ENCODE measurements at places on chromosomes 5 and 9. TPM values are rescaled to one million over a fixed set of nuclear protein-coding genes. Genes with fewer than 3 reads are reported as not detected.

GTF3C4 gene
- 9.5 TPM for total RNA-seq

DNA sequence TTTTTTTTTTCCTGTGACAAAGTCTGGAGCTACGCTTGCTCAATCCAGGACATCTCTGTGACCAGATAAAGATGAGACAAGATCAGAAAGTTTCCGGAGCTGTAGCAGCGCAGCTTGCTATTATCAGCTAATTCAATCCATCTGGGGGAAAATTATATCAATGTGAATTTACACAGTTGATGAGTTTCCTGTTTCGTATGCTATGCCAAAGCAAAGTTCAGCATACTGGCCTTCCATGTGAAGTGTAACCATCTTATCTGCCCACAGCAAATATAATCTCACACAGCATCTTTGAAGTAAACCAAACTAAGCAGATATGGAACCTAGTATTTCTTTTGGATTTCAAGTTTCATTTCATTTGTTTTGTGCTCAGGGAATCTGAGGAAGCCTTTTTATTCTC is 1767.7 kb downstream of the EFNA5 start:
- no peak for DNase-seq

GRCh38 chr5:136809382-136809781 is 444.0 kb upstream of the TRPC7 start:
- DNase-seq: no peak

GRCh38 chr5:3837506-3837905 is 241.9 kb downstream of the IRX1 start:
- DNase-seq: no peak

DNA sequence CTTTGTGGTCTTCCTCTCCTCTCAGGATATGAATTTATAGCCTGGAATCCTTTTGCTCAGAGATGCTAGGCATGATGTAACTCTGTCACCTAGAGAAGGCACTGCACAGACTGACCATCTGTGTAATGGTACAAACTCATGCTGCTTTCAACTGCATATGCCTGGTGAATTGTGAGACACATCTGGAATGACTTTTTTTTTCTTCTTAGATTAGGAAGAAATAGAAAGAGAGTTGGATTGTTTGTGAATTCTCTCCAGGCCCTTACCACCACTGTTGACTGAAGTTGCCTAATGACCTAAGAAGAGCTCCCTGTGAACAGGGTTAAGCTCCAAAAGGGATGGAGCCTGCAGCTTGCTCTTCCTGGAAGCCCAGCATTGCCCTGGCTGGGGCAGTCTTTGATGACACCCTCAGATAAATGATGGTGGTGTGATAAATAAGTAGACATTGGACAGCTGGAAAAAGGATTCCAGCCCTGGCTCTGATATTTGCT is 47.8 kb upstream of the TRIM32 start:
- no peak for DNase-seq

- DNase-seq: no peak
Measured at GRCh38 chr5:147234239-147234824, 494 bp upstream of the STK32A start.

LRRC19 gene
- total RNA-seq: not detected

ALDH7A1 gene
- 25.1 TPM for total RNA-seq

NFX1 gene
- 39.1 TPM for total RNA-seq

GRCh38 chr5:17255471-17256021 is 38.1 kb downstream of the BASP1 start:
- no peak for DNase-seq

- DNase-seq: no peak
Measured at GRCh38 chr9:128632066-128632465, 24.6 kb downstream of the DYNC2I2 start.

DNA sequence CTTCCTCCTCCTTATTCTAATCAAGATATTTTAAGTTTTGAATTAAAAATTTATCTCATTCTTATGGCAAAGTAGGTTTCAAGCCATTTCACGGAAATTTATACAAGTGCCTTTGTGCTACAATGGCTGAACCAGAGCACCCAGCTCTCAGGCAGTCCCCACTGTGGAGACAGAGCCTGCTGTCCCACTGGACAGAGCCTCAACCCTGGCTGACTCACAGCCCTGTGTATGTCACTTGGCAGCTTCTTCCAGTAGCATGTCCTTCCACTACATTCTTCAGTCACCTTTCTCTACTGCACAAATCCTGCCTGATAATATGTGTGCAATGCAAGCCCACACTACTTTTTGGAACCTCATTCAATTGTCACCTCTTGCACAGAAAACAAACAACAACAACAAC is 253.1 kb downstream of the PDE4D start:
- no peak for DNase-seq

- DNase-seq: no peak
Measured at GRCh38 chr9:95023217-95024003, 294.1 kb downstream of the FANCC start.

- no peak for DNase-seq
Measured at GRCh38 chr9:111949919-111950318, 53.3 kb downstream of the UGCG start.

DNA sequence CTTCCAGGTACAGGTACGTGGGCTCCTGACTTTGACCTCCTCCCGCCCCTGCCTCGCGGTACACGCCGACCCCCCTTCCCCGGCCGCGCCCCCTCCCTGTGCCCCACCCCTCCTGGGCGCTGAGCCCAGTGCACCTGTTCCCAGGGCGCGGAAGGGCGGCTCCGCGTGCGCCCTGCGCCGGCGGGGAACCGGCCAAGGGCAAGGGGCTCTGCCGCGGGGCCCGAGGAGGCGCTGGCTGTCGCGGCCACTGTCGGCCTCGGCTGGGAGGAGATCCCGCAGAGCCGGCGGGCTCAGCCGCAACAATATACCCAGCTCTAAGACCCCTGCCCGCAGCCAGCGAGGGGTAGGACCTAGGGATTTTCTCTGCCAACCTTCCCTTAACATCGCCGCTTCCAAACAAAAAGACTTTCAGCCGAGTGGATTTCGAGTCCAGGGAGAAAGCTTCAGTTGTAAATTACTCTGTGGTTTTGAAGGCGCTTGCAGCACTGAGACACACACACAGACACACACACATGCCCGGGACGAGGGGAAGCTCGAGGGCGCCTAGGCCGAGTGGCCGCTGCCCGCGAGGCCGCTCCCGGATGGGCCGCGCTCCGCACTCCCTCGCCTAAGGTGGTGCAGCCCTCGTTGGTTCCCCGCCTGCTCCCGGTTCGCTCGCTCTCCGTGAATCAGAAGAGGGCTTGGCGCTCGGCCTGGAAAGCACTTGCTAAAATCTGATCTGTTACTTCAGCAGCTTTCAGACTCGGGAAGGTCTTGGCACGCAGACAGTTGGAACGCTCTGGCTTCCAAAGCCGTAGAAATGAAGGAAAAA is 1.2 kb downstream of the FGF18 start:
- DNase-seq: peak; percentile 93

PITX1 gene
- total RNA-seq: 0.13 TPM

DNA sequence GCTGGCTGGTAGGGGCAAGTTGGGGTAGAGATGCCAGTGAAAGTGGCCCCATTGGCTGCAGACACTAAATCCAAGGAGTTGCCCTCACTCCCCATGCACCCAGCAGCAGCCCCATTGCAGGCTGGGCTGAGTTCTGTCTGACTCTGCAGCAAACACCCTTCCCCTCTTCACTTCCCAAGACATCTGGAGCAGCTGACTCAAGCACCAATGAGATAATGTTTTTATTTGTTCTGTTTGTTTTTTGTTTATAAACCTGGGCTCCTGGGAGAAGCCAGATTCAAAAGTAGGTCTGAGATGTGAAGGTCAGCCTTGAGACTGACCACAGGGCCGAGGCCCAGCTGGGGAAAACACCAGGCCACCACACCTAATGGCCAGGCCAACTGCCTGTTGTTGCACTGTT is 545.9 kb upstream of the KLF4 start:
- DNase-seq: no peak

- no peak for DNase-seq
Measured at GRCh38 chr5:73899055-73899454, 273.1 kb downstream of the ARHGEF28 start.

GRCh38 chr5:156401804-156402203 is 74.8 kb downstream of the SGCD start:
- DNase-seq: no peak

- no peak for DNase-seq
Measured at GRCh38 chr9:94110821-94111252, 26.6 kb downstream of the PTPDC1 start.

LOX gene
- 46.3 TPM for total RNA-seq

DNA sequence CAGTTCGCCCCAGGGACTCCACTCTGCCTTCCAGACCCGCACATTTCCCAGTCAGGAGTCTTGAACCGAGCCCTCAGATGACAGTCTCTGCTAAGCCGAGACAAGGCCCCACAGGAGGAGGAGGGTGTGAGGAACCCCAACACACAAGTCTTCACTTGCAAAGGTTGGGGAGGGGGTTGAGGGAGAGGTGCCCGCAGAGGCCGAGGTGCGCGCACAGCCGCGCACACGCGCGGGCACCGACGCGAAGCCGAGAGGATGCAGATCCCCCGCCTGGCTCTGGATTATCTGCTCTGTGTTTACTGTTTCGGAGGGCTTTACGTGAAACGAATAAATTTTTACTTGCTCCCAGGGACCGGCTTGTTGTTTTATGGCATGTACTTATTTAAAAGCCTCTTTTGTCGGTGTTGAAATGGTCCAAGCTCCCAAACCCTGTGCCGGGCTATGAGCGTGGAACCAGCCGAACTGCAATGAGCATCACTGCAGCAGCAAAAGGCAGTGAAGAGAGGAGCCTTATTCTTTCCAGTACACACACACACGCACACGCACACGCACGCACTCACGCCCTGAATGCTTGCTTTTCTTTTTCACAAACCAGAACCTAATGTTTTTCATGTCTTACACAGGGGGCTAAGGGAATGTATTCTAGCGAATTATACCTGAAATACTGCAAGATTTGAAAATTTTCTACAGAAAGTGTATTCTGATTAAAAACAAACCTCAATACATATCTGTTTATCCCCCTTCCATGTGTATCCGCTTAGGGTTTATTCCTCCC is 297.7 kb downstream of the PARP8 start:
- DNase-seq: no peak

GRCh38 chr5:131999441-132000240 is 11.8 kb downstream of the ACSL6 start:
- no peak for DNase-seq

FBP2 gene
- not detected for total RNA-seq

HSPB3 gene
- total RNA-seq: not detected

- no peak for DNase-seq
Measured at GRCh38 chr9:34010979-34011378, 37.7 kb downstream of the UBAP2 start.

DNA sequence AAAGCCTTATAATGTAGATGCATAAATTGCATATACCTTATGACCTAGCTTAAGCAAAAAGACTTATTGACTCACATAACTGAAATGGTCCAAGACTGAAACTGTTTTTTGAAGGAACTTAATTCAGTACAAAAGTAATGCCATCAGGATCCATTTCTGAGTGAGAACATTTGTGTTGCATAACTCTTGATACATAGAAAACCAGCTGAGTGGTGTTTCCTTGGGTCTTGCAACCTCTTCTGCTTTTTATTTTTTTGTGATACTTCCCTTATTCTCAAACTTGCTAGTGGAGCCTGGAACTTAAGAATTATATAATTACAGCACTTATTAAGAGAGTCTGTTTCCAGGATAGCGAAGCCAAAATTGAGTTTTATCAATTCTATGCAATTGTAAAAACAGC is 272.0 kb downstream of the MAN2A1 start:
- no peak for DNase-seq

DNA sequence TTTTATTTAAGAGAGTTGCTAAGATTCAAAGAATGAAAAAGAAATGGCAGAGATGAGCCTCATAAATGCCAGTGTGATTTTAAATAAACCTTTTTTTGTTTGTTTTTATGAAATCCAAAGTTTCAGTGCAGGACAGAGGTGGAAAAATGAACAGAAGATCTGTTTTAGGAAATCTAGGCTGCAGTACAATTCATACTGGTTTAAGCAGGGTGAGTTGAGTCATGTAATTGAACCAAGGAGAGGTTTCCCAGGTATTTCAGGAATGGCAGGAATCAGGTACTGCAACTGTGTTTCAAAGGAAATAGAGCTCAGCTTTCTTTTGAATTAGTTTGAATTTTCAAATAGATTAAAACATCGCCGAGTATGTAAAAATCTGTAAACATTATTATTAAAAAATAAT is 3.0 kb upstream of the ANKRD31 start:
- no peak for DNase-seq

Measured in mesenteric fat pad (tissue), 1 donor.